ENCODE measurements at places on chromosomes 3 and 15. TPM values are rescaled to one million over a fixed set of nuclear protein-coding genes. Genes with fewer than 3 reads are reported as not detected.

GRCh38 chr15:45116482-45117307 lies 2.6 kb downstream of the DUOXA2 start:
- no peak for DNase-seq

DNA sequence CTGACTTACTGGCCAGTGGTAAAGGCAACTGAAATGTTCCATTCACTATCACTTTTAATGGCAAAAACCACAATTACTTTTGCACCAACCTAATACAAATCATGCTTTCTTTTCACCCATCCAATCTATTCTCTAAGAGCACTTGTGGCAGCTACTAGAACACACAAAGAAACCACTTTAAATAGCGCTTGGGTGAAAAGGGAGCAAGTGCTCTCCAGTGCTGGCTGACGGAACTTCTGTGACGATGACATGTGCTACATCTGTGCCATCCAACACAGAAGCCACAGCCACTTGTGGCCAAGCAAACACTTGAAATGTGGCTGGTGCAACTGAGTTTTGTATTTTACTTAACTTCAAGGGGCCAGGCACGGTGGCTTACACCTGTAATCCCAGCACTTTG lies 18.9 kb downstream of the SH3BP5 start:
- no peak for DNase-seq

DNA sequence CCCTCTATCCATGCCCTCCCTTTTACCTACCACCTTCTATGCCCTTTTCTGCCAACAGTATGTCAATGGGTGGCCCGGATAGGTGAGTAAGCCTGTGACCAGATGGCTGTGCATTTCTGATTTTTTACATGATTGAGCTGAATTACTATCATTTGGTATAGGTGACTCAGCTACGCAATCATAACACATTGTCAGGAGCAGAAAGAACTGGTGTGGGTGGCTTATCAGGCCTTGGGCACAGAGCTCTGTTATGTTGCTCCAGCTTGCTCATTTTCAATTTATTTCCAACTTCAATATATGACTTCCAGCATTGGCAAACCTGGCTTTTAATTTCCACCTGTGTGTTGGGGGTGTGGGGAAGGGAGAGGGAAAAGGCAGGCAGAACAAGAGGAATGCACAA lies 86.6 kb upstream of the AGBL1 start:
- no peak for DNase-seq

GRCh38 chr3:169472259-169472900 lies 191.1 kb downstream of the MECOM start:
- no peak for DNase-seq

DNA sequence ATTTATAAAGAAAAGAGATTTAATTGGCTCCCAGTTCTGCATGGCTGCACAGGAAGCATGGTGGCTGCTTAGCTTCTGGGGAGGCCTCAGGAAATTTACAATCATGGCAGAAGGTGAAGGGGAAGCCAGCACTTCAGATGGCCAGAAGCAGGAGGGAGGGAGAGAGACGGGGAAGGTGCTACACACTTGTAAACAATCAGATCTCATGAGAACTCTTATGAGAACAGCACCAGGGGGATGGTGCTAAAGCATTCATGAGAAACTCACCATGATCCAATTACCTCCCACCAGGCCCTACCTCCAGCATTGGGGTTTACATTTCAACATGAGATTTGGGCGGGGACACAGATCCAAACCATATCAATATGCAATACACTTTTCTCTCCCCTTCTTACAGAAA lies 73.7 kb downstream of the ECT2 start:
- DNase-seq: no peak

DNA sequence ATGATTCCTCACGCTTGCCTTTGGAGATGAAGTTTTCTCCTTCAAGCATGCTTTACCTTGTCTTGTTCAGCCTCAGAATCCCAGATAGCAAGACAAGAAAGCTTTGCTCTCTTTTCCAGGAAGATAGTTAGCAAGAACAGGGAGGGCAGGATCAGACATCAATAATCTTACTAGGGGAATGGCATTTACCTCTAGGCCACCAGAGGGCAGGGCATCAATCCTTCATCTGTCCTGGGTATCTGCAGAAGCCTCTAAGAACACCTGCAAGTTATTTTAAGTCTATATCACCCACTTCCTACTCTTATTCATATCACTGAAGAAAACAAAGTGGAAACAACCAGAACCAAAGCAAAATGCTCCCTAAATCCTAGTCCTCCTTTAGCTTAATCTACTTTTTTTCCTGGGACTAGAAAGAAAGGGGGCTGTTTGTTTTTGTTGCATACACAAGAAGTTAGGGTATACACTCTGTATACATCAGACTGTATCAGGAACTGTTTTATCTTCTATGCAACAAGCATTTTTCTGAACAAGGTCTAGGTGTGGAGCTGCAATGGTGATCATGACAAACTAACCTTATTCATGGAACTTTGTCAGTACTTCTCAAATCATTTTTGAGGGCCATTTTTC lies 862.5 kb downstream of the CADM2 start:
- DNase-seq: peak; percentile 9

DNA sequence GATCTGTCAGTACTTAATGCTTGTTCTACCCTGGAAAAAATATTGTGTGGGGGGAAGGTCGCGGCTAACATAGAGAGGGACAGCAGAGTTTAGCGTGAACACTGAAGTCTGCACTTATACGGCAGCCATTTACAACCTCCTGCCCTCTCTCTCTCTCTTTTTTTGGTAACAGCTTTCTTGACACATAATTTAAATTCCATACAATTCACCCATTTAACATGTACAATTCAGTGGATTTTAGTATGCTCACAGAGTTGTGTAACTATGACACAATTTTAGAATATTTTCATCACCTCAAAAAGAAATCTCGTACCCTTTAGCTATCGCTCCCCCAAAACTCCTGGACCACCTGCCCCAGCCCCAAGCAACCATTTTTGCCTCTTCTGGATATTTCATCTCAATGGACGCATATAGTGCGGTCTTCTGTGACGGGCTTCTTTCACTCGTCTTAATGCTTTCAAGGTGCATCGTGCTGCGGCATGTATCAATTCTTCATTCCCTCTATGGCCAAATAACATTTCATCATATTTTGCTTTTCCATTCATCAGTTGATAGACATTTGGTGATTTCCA lies 141.8 kb downstream of the XXYLT1 start:
- no peak for DNase-seq

DNA sequence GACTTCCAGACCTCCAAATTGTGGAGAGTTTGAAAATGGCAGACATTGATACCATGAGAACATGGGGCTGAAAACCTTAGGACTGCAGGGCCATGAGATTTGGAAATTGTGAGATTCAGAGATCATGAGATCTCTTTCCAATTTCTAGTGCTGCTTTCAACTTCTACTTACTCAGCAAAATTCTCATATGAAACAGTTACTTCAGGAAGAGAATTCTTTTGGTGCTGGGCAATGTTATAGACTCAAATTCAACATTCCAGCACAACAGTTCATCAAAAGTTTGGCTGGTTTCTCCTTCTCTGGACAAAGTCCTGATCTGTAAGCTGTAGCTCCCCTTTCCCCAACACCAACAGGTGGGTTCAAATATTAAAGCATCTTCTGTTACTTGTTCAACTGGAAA lies 506.9 kb upstream of the NECTIN3 start:
- DNase-seq: no peak

GRCh38 chr3:170746175-170746942 lies 123.6 kb downstream of the RPL22L1 start:
- DNase-seq: no peak

DNA sequence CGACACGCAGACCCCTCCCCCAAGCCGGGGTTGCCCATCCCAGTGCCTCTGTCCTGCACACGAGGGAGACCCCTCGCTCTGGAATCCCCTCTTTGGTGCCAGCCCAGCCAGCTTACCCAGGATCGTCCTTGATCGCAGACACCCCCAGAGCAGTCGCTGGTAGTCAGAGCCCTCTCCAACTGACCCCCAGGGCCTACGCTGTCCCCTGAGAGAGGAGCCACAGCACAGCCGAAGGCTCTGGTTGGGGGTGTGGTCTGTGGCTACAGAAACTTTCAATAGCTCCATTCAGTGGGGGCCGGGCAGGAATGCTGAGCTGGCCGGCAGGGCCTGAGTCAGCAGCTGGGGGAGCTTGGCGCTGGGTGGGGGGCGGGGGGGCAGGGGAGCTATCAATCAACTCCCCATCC lies at the start of gene LCTL:
LCTL (minus strand) TSS at position 258 of the 404 bp plus-strand sequence. CDS start 633 bp downstream, outside the sequence.
- DNase-seq: no peak

DNA sequence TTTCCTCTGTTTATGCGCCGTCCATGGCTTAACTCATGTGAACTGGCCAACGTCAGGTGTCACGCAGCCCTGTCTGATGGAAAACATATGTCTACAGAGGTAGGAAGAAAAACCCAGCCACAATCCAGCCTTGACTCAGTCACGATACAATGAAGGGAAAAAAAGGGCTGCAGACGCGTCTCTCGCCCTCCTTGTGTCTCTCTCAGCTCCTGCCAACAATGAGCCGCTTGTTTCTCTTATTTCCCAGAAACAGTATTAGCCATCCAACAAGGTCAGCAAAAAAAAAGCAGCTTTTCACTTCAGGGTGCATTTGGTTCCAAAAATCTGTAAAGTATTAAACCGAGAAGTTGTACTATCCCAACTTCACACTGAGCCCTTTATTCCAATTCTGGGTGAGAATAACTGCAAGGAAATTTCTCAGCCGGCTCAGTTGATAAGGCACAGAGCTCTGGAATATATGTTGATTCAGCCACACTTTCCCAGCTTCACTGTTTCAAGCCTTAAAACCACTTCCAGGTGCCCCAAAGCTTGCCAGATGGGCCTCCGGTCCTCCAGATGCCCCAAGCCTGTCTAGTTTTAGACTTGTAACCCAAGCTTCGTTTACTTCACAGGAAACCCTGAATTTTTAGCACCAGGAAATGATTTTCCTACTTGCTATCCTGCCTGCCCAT lies 79.4 kb downstream of the TM4SF4 start:
- no peak for DNase-seq

- no peak for DNase-seq
These were observed 4.0 kb downstream of the CCDC51 start for GRCh38 chr3:48435774-48436476.

GRCh38 chr15:92503889-92504288 lies 110.2 kb downstream of the ST8SIA2 start:
- no peak for DNase-seq

DNA sequence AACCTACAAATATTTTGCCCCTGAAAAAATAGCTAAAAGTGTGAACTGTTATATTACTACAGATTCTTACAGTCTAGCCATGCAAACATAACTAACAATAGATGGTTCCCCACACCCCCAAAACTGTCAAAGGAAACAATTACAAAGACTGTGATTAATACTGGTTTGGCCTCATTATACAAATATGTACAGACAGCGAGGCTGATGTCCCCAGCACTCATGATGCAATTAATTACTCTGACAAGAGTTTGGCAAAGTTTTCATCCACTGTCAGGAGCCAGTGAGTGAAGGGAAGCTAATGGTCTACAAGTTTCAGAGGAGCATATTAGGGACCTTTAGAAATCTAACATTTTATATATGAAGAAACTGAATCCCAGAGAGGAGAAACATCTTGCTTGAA lies 61.0 kb downstream of the HMG20A start:
- DNase-seq: no peak

GRCh38 chr3:67635806-67636205 lies 18.6 kb downstream of the SUCLG2 start:
- DNase-seq: no peak

- no peak for DNase-seq
These were observed 290.2 kb upstream of the RORA start for GRCh38 chr15:61519296-61519695.

DNA sequence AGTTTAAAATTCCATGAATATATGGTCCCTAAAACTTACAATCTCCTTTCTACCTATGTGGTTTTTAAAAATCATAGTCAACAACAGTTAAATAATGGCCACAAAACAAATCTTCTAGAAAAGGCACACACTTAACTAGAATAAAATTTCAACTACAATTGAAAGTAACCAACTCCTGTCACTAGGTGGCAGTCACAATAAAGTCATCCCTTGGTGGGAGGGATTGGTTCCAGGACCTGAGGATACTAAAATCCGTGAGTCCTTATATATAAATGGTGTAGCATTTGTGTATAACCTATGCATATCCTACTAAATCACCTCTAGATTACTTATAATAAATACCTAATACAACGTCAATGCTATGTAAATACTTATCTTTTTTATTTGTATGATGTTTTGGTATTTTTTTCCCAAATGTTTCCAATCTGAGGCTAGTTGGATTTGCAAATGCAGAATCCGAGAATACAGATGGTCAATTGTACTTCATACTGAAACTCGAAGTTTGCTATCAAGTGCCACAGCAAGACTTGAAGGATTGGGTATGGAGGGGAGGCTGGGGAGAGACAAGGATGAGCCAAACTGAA lies 172.6 kb downstream of the FMN1 start:
- DNase-seq: no peak

- DNase-seq: no peak
These were observed 51.6 kb downstream of the GATM start for GRCh38 chr15:45326741-45327140.

DNA sequence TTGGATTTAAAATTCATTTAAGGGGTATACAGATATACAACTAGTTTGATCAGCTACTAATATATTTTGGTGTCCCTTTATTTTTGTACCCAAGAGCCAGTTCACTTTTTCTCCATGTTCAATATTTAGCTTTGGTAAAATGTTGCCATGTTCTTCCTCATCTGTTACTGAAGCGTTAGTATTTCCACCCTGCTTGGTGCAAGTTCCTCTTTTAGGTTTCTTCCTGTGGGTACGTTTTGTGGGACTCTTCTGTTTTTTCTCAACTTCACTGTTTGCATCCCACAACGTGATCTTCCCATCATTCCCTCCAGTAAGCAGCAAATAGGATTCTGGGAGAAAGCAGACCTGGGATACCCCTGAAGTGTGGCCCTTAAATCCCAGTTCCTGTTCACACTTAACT lies 14.1 kb downstream of the WDR53 start:
- no peak for DNase-seq

The GRAMD2A gene
- 2.4 TPM for total RNA-seq

The CYP1A2 gene
- not detected for total RNA-seq

The MST1R gene
- total RNA-seq: 6.5 TPM

The CPN2 gene
- total RNA-seq: not detected

The KBTBD13 gene
- not detected for total RNA-seq

The PLA1A gene
- total RNA-seq: 1.4 TPM

The NEO1 gene
- total RNA-seq: 30.5 TPM

The EHHADH gene
- total RNA-seq: 9.0 TPM

The CDHR4 gene
- not detected for total RNA-seq

The P2RY1 gene
- 0.41 TPM for total RNA-seq

The MYZAP gene
- total RNA-seq: 0.27 TPM

The ILDR1 gene
- 3.7 TPM for total RNA-seq

The PRTG gene
- total RNA-seq: 7.9 TPM

The FBXL2 gene
- 12.6 TPM for total RNA-seq

The BCHE gene
- total RNA-seq: 6.6 TPM

The CHRNA3 gene
- 0.46 TPM for total RNA-seq

The GOLGA6B gene
- total RNA-seq: not detected
